ENCODE measurements at places on chromosomes 16 and 17.

DNA sequence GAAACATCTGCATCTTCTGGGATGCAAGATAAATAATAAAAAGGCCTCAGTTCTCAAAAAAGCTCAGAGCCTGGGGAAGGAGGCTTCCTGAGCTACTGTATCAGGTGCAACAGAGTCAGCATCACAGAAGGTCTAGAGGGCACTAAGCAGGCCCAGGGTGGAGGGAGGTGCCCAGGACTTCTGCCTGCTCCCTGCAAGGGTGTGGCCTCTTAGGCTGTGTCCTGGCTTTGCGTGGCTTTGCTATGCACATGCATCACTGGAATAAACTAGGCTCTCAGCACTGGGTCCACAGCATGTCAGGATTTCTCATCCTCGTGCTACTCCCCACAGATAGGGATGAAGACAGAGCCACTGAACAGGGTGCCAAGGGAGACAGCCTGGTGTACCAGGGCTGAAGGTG lies 25.5 kb downstream of the CDK5R1 start:
- no peak for DNase-seq

DNA sequence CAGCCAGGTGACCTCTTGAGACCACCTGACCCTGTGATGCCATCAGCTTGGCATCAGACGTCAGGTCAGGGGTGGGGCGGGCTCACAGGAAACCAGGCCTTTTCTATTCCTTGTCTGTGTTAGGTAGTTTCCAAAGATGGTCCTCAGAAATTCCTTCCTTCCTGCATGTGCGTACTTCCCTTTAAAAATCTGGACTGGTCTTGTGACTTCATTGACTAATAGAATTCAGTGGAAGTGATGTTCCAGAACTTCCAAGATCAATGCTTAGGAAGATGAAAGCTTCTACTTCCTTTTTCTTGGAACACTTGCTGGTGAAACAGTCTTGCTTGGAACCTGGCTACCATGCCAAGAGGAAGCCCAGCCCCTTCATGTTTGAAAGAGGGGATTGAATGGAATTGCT lies 10.0 kb upstream of the N4BP1 start:
- no peak for DNase-seq

DNA sequence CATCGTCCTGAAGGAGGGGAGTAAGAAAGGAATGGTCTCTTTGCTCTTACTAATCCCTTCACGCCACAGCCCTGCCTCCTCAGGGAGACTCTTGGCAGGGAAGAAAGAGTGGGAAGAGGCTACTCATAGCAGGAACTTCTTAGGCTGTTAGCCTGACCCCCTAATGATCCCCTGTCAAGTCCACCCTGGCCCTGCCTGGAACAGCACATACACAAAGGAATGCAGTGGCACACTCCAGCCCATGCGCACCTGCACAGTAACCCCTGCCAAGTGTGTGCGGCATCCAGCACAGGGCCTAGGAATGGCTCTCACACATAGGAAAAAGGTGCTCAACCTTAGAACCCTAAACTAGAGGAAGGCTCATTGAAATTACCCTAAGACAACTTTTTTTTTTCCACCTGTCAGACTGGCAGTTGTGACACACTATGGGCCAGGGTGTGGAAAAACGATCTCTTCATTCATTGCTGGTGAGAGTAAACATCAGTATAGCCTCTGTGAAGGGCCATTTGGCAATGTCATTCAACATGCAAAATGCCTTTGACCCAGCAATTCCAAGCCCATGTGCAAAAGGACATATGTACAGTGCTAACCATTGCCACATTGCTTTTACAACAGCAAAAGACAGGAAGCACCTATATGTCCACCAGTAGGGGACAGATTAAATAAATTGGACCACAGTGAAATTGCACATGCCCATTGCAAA lies 50.1 kb downstream of the PIMREG start:
- no peak for DNase-seq

GRCh38 chr17:1997927-1998742 lies 27.0 kb downstream of the RTN4RL1 start:
- DNase-seq, result no peak

DNA sequence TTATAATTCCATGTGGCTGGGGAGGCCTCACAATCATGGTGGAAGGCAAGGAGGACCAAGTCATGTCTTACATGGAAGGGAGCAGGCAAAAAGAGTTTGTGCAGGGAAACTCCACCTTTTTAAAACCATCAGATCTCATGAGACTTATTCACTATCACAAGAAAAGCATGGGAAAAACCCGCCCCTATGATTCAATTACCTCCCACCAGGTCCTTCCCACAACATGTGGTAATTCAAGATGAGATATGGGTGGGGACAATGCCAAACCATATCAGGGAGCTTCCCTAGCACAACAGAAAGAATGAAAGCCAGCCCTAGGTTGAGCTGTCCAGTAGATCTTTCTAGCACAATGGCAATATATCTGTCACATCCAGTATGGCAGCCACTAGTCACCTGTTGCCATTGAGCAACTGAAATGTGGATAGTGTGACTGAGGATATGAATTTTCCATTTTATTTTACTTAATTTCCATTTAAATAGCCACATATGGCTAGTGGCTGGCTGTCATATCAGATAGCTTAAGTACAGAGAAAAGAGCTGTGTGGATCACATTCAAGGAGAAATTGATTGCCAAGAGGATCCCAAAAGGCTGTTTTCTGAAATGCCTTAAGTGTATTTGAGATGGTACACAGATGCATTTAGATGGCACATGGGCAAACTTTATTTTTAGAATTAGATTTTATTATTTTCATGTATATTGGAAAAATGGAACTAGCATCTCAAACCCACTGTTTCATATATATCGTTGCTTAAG lies 273.0 kb downstream of the GRIN2A start:
- DNase-seq, result no peak

GRCh38 chr16:75361936-75362335 lies 71.4 kb downstream of the CFDP1 start:
- DNase-seq, result no peak

DNA sequence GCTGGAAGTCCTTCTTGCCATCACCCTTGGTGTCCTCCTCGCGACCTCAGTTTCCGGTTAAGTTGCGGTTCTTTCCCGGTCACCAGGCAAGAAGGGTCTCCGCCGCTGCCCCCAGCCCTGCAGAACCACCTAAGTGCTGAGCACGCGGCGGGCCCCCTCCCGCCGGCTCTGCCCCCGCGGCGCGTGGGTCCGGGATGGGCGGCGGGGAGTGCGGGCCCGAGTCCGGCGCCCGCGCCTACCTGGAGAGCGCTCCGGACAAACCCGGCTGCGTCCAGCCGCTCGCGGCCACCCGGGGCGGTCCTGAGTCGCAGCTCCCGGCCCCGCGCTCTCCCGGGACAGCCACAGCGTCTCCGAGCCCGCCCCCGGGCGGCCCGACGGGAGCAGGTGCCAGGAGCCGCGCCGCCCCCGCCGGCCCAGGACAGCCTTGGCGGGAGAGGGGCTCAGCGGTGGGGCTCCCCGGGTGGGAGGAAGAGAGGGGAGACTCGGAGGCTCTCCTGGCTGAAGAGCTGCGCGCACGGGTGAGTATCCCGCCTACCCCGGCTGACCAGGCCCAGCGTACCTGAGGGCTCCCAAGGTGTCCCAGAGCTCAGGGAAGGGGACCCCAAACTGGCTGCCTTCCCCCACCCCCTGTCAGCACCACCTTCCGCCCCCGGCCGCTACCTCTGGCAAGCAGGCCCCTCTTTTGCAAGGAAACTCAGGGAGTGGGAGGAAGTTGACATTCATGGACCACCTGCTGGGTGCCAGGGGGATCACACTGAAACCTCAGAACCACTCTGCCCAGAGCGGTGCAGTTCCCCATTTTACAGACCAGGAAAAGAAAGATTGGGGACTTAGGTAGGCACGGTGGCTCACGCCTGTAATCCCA lies 22.2 kb upstream of the C17orf113 start:
- DNase-seq, result no peak

- DNase-seq, result no peak
Measured at GRCh38 chr17:66248285-66248684, 19.1 kb upstream of the APOH start.

- no peak for DNase-seq
Measured at GRCh38 chr17:57708410-57708809, 36.7 kb downstream of the CCDC182 start.

DNA sequence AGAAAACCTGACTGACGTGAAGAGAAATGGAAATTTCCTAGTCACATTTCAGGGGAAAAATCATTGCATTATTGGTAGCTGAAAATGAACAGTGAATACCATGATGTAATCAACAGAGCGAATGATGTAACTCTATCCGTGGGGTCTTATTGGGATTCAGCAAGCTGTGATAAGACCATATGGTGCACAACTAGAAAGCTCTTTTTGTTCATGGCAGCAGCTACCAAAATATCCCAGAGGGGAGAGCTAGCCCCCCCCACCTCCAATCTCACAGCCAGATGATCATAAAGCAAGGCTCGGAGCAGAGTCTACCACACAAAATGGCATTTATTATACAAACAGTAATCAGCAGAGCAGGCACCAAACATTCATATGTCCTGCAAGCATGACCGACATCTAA lies 22.2 kb upstream of the DNAH17 start:
- DNase-seq, result no peak

DNA sequence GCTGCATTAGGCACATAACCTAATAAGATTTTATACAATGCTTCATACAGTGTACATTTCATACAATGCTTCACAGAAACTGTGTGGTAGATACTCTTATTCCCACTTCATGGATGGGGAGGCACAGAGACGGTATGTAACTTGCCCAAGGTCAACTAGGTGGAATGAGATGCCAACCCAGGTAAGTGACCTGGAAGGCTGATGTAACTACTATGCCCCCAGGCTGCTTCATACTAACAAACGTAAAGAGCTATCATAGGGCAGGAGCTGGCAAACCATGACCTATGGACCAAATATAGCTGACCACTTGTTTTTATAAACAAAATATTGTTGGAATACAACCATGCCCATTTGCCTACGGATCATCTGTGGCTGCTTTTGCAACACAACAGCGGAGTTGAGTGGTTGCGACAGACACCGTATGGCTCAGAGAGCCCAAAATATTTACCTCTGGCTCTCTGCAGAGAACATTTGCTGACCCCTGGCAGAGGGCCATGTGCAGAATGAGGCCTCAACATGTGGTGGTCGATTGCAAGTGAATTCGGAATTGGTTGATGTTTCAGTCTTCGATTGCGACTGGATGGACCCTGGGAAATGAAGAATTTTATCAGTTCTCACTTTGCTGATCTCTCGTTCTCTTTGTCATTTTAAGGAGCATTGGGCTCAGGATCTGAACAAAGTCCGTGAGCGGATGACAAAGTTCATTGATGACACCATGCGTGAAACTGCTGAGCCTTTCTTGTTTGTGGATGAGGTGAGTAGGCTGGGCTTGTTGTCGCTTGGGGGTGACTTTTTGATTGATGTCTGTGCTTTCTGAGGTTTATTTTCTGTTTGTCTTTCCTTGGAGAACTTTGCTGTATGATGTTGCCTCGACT lies 109.7 kb downstream of the PLCG2 start:
- no peak for DNase-seq

DNA sequence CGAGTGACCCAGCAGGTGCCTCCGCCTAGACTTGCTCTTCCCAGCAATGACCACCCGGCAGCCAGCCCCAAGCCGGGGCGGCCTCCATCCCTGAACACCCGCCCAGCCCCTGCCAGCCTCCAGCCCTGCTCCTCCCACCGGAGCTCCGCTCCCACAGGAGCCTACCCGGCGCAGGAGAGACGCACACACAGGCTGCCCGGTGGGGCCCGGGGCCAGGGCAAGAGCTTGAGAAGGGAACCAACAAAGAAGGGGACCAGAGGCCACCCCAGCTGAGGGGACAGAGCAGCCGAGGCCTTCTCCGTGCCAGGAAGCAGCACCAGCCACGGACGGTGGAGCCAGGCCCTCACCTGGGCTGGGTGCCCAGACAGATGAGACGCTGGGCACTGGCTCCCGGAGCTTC lies 13.8 kb downstream of the PKD1 start:
- DNase-seq, result no peak

DNA sequence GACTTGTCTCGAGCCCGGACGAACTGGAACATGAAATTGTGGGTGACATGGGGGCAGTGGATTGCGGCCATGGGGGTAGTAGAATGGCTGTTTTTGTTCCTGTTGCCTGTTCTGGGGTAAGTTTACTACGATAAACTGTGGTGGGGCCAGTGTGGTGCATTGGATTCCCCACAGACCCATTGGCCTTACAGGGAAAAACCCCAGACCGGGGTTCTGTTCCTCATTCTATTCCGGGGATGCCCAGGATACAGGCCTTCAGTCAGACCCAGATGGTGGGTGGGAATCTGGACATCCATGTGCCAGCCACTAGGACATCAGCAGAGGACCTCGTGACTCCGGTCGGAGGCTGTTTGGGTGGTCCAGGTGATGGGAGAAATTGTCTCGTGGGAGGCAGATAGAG lies 88.1 kb downstream of the ABCC1 start:
- DNase-seq, result no peak

DNA sequence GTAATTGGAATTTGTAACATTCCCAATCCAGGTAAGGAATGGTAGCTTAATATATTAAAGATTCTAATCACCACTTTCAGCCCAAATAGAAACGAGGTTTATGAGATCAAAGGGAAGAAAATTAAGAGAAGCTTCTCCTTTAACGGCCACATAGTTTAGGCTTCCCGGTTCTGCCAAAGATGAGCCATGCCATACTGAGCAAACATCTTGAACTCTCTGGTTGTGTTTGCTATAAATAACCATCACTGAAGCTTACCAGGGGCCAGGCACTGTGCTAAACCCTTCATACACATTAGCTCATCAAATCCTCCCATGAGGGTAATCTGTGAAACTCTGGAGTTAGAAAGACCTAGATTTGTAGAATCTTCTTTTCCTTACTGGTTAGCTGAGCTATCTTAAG lies 2.8 kb downstream of the MYH11 start:
- no peak for DNase-seq

GRCh38 chr17:6021627-6022026 lies 48.6 kb upstream of the WSCD1 start:
- no peak for DNase-seq

DNA sequence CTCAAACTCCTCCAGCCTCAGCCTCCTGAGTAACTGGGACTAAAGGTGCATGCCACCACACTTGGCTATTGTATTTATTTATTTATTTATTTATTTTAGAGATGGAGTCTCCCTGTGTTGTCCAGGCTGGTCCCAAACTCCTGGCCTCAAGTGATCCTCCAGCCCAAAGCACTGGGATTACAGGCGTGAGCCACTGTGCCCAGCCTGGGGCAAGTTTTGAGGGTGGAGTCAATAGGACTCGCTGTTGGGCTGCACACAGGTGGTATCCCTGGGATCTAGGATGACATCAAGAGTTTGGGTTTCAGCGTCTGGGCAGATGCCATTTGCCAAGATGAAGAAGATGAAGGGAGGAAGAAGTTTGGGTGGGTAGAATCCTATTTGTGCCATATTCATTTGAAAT lies 213.9 kb downstream of the GSG1L start:
- DNase-seq, result no peak

GRCh38 chr16:81713796-81714195 lies 65.3 kb upstream of the PLCG2 start:
- DNase-seq, result no peak
